ENCODE measurements at places on chromosomes 4 and X.

- DNase-seq, result no peak
These were observed 268.8 kb upstream of the SMIM31 start for GRCh38 chr4:164485136-164485535.

DNA sequence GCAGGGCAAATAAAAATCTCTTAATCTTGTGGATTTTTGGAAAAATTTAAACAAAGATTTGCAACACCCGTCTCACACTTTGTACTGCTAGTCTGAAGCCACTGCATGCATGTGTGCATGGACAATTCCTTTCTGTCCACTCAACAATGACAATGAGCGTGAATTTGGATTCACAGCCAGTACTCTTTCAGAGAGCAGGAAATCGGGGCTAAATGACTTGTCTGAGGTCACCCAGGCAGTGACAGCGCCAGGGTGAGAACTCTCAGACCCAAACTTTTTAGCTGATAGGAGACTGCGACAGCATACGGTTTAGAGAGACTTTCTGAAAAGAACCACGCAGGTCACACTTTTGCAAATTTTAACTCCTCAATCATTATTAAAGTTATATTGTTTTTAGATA, 90.9 kb downstream of the ZNF827 start:
- no peak for DNase-seq

DNA sequence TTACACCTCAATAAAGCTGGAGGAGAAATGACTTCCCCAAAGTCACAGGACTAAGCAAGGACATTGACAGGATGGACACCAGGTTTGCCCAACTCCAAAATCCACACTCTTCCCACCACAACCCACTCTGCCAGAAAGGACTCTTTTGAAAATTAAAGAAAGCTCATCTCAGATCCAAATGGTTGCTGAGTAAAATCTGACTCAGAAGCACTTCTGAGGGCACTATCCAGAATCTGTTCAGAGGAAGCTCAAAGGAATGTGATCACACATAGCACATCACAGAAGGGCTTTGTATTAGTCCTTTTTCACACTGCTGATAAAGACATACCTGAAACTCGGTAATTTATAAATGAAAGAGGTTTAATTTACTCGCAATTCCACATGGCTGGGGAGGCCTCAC, 155.5 kb downstream of the RAB28 start:
- no peak for DNase-seq

DNA sequence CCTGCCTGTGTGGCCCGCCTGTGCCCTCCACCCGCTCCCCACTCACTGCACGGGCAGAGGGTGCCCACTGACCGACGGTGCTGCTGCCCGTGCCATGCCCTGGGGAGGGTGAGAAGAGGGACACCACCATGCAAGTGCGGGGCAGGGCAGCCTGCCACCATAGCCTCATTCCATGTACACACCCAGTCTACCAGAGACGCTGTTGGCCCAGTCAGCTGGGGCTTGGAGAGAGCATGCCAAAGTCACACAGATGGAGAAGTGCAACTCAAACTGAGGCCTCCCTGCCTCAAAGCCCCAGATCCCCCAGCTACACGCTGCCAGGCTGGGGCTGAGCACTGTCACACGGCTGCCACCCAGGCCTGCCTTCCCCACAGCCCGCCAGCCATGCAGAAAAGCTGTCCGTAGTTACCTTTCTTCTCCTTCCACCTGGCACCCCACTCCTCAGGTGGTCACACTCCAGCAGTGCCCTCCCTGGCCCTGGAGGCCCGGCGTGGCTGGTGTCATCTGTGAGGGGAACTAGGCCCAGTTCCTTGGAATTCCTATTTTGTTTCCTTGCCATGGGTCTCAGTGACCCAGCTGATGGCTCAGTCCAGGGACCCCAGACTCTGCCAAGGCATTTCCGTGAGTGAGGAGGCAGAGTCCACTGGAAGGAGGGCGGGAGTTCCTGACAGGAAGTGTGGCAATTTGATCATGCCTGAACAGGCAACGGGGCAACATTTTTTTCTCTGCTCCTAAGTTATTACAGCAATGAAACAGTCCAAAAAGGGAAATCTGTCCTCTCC, at the start of gene SLC2A9:
SLC2A9 (minus strand) TSS at position 627 of the 782 bp plus-strand sequence; CDS start at position 559, 68 bp downstream.
- no peak for DNase-seq

- no peak for DNase-seq
These were observed 30.4 kb downstream of the LAMTOR3 start for GRCh38 chr4:99863804-99864203.

GRCh38 chrX:39819921-39820849, 277.6 kb downstream of the BCOR start:
- no peak for DNase-seq

DNA sequence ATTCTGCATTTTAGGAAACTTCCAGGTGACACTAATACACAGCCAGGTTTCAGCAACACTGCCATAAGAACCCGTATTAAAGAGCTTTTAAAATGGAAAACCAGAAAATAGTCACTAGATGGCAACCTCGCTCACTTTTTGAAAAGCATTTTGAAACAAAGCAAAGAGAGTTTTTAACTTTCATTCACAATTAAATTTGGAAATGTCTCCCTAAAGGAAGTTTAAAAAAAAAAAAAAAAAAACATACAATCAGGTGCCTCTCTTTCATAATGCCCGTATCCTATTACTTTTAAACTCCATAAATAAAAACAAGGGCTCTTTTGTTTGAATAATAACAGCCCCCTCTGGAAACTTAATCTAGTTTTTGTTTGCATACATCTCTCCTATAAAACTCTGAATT, 20.3 kb downstream of the MEPE start:
- peak; percentile 25 for DNase-seq

GRCh38 chrX:38583181-38583580, 21.8 kb downstream of the TSPAN7 start:
- no peak for DNase-seq

- no peak for DNase-seq
These were observed 79.6 kb downstream of the SMIM20 start for GRCh38 chr4:25993395-25994185.

GRCh38 chrX:133792198-133792953, 193.0 kb downstream of the GPC3 start:
- DNase-seq, result peak; percentile 32

DNA sequence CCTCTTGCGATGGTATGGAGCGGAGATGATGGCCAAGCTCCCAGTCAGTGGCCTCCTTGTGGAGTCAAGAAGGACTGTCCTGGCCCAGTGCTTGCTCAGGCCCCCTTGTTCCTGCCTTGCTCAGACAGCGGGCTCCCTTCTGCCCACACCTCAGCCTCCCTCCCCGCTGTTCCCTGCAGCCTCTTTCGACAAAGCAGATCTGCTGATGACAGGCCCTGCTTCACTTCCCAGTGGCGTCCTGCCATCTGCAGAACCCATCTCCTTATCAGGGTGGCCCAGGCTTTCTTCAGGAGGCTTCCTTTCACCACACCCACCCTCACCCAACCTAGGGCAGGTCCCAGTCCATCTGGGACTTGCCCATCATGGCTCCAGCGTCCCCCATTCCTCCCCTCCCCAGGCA, 80.0 kb downstream of the CLDN34 start:
- DNase-seq, result no peak

DNA sequence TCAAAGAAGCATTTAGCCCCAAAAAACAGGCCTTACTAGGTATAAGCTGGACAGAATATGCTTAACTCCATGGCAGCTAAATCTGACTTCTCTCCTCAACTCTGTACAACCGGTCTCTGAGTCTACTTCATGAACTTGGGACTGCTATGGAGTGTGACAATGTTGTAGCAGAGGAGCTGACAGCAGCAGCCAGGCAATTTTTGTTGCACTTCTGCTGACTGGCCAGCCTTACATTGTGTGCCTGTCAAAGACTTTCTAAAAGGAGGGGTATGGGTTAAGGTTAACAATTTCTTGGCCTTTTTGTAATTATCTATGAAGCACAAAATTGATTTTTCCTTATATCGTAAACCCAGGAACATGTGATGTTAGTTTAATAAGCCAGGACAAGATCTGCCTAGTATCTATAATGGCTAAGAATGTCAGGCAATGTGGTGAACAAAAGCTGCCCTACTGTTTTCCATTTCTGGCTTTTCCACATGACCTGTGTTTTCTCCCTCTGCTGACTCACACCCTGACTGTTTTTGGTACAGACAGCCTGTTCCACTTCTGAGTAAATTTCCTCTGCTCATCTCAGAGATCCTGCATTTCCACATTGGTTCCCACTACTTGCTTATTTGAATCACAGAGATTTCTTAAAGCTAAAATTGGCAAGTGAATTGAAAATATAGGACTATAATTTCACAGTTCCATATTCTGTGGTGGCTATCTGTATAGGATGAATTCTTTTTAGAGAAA, 9.3 kb downstream of the NOX1 start:
- no peak for DNase-seq

DNA sequence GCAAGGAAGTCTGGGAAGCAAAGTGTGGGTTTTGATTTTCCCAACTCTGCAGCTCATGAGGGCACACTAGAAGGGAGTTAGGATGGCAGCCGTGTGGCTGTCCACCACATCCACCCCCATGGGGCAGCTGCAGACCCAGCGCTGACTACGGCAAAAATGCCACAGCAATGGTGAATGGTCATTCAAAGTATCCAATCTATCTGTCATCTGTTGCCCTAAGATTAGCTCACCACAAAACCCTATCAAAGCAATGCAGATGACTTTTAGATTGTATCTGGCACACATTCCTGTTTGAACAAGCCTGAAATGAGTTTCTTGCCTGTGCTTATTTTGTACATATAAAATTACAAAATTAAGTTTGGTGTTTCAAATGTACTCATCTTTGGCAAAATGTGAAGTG, 29.7 kb upstream of the HPSE start:
- DNase-seq, result no peak

DNA sequence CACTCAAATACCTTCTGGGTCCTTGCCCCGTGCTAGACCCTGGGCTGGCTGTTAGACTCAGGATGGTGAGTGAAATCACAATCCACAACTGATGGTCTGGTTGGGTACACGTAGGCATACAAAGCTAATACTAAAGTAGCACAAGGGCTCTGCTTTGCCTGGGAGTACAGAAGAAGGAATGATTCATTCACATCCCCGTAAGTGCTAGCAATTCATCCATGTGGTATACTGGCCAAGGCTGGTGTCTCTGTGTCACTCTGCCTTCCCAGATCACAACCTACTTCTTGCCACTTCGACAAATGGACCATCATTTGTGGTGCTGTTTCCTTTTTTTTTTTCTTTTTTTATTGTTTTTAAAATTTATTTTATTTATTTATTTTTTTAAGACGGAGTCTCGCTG, 19.7 kb upstream of the RBM47 start:
- DNase-seq, result no peak

GRCh38 chr4:52234561-52235440, 183.7 kb downstream of the SPATA18 start:
- DNase-seq, result peak; percentile 27

DNA sequence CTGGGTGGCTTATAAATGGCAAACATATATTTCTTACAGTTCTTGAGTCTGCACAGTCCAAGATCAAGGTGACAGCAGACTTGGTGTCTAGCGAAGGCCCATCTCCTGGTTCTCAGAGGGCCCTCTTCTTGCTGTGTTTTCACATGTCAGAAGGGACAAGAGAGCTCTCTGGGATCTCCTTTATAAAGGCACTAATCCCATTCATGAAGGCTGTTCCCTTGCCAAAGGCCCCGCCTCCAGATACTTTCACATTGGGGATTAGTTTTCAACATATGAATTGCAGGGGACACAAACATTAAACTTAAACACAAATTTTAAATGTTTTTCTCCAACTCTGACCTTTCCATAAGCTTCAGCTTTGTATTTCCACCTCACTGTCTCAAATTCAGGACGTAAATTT, 1135.0 kb upstream of the TENM3 start:
- no peak for DNase-seq

DNA sequence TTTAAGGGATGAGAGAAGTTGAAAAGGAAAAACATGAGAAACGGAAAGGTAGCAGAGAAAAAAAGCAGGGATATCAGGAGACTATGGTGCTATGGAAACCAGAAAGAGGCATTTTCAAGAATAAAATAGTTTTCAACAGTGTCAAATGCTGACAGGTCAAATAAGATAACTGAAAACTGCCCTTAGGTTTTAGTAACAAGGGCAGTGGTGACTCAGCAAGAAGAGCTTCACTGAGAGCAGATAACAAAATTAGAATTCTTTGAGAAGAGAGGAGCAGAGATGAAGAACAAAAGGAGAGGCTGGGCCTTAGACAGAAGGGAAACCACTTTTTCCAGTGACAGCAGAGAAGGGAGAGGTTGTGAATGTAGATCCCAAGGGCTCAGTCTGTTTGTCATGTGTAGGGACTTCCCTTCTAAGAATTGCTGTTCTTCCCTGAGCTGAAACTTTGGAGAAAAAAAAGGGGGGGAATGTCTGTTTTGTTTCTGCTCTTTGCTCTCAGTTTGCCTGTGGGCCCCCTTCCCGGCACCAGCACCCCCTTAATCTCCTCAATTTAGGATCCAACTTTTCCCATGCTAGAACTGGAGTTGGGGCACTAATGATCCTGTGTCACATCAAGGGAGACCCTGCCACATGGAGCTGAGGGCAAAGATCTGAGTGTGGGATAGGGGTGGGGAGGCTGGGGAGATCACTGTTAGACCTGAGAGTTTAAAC, 26.8 kb upstream of the MAGEA10 start:
- DNase-seq, result no peak

- no peak for DNase-seq
These were observed 241.1 kb upstream of the TET2 start for GRCh38 chr4:104905546-104905945.

DNA sequence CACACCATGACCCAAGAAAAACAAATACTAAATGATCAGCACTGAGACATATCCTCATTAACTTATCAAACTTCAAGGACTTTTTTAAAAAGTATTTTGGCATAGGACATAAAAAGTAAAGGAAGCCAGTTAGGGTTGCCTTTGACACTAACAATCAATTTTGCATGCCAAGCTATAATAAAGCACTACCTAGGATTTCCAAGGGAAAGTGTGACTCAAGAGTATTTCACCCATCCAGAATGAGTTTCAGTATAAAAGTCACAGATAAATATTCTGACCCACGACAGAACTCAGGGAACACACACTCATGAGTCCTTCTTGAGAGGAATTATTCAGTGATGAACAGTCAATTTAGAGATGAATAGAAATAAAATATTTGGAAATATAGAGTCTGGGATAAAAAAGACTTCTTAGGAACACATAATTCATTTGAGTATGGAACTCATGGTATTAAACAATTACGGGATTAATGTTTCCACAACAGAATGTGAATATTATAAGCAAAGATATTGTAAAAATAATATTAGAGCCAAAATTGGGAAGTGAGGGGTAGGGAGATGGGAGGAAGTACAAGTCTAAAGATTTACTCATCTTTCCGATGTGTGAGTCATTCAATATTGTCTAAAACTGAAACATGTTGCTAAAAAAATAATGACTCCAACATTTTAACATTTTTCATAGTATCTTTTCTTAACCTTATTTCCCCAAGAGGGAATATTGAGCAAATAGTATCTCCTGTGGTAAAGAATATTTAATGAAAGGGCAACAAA, 143.5 kb upstream of the LNX1 start:
- peak; percentile 46 for DNase-seq

DNA sequence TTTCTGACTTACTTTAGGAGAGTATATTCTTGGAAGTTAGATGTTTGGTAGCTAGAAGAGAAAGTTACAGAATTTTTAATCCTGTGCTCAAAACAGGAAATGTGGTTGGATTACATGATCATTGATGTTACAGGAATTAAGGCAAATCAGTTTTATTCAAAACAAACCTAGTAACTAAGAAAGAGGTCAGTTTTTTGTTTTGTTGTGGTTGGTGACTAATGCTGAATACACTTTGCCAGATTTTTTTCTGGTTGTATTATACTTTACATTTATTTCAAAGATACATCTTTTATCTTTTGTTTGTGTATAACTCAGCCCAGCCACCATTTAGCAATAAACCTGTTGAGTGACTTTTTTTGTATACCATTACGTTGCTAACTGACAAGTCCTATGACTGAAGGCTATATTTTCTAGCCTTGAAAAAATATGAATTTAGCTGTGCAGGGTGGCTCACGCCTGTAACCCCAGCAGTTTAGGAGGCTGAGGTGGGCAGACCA, 116.7 kb downstream of the KLHL8 start:
- peak; percentile 57 for DNase-seq

GRCh38 chrX:96682516-96682915, 2.1 kb upstream of the DIAPH2 start:
- no peak for DNase-seq
